H54 (cell line): ENCODE measurements at places on chromosomes 2 and 18.

- DNase-seq = no peak
Measured at GRCh38 chr18:26460449-26461091, 87.8 kb downstream of the KCTD1 start.

GRCh38 chr18:36411745-36412168, 114.2 kb downstream of the FHOD3 start:
- no peak for DNase-seq

DNA sequence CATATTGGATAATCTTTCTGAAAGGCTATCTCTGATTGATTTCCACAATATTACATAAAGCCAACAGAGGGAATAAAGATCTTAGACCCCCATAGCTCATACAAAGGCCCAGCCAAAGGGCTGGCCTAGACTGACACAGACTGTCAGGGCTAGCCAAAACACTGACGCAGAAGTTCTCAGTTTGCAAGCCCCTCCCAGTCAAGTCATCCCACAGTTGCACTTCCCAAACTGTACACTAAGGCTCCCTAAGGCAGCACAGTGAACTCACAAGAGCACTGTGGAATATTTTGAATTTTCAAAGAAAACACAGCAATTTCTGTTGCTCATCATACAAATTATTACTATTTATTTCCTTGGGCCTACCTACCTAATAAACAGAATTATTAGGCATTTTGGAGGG, 244.9 kb downstream of the SP3 start:
- peak; percentile 6 for DNase-seq

- DNase-seq = peak; percentile 17
Measured at GRCh38 chr2:25740810-25741381, 67.5 kb upstream of the DTNB start.

DNA sequence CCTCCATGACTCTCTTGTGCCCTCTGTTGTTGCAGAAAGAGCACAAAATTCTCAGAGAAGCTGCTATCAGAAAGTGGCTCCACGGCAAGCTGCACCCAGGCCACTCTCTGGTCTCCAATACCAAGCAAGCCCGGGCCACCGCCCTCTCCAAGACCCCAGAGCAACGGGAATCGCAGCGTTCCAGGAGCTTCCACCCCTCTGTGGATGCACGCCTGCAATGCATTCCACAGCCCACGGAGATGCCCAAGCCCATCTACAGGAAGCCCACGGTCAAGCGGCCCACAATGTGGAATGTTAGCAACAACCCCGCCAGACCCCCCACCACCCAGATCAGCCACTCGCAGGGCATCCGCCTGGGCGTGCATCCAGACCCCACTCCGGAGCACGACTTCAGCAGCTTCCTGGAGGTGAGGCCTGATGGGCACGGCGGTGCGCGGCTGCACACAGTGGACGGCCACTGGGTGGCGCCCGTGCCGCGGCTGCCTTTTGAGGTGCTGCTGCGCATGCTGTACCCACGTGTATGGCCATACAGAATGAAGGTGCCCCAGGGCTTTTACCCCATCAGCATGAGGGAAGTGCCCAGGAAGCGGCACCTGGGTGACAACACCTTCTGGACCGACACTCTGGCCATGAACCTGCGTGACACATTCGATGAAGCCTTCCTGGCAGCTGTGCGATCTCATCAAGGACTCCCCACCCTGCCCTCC, 6.3 kb downstream of the ANKRD53 start:
- DNase-seq = no peak

- no peak for DNase-seq
Measured at GRCh38 chr2:217370391-217370790, 510.5 kb upstream of the TNP1 start.

GRCh38 chr18:53698907-53699306, 525.6 kb downstream of the MBD2 start:
- DNase-seq = no peak

DNA sequence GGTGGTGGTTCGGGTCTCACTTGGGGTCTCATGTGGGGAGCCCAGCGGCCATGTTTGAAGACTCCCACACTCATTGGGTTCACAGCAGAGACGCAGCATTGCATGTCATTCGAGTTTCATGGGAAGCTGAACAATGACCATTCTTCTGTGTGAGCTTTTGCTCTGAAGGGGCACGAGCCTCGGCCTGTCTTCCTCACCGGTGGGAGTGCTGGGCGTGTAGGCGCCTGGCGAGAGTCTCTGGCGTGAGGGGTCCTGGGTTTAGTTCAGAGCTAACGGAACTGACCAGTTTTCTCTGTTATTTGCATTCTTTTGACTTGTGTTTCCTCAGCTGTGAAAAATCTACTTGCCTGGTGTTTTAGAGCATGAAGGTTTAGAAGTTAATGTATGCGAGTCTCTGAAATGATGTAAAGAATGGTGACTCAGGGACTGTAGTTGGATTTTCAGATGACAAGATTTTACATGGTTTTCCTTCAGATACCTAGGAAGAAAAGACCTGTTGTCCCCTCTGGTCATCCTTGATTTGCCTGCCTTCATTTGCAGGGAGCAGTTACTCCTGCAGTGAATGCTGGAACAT, 98.1 kb downstream of the ARMC9 start:
- DNase-seq = no peak

DNA sequence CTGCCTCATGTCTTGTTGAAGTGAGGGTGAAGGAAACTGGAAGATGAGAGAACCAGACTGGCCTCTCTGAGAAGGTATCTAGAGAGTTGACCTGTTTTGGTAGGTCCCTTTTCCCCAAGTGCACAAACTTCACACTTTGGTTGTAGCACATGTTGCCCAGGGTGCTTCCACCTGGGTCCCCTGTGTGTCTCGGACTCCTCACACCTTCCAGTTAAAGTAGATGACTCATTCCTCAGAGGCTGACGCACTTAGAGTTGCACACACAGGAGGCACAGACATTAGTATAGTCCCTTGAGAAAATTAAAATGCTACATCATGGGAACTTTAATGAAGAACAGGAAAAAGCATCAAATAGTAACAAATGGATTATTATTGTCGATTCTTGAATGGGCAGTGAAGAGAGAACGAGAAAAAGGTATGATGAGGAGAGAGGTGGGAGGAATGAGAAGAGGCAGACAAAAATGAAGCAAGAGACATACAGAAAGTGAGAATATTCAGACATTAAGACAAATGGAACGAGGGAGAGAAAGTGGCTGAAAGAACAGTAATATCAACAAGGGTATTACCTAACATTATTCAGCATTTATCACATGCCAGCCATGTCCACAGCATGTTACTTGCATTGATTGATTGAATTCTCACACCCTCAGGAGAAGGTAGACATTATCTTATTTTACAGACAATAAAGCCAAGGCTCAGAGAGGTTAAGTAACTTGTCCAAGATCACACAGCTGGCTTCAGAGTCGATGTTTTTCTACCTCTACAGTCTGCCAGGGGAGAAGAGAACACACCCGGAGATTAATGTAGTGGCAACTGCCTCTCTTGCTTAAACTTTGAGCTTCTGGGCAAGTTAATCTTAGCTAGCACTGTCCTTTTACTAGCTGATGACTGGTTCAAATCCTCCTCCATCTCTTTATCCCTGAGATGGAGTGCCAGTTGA, 68.6 kb downstream of the FHOD3 start:
- no peak for DNase-seq

GRCh38 chr2:23530206-23530908, 145.4 kb downstream of the KLHL29 start:
- DNase-seq = no peak
